Motor neuron (in vitro differentiated cells): ENCODE measurements at places on chromosomes 13 and 19.
A peak's percentile ranks its signal among the peaks of the same experiment; 100 is the strongest.

DNA sequence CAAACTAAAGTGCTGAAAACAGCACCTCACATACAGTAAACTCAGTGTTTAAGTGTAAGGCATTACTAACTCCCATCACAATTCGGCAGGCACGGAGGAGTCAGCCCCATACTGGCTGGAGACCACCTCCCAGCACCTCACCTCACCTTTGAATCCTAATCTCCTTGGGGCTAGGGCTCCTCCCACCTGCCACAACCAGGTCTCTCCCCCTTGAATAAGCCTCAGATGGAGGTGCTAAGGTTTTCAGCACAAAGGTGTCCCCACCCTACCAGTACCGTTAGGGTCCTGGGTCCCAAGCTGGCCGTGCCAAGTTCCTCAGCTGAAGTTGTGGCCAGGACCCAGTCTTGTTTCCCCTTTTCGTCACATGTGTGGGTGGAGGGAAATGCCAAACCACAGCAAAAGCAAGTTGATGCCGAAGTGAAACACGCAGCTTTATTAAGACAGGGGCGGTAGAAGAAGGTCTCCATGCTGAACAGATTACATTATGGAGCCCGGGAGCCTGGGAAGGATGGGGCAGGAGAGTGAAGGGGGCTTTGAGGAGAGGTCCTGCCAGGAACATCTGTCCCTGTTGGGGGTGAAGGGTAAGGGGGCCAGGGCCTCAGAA, at the start of gene IGFLR1:
Gene IGFLR1, minus strand, starts transcription at position 332 of the 604 bp plus-strand sequence. CDS start 1,272 bp downstream, outside the sequence.
- no peak for ATAC-seq

DNA sequence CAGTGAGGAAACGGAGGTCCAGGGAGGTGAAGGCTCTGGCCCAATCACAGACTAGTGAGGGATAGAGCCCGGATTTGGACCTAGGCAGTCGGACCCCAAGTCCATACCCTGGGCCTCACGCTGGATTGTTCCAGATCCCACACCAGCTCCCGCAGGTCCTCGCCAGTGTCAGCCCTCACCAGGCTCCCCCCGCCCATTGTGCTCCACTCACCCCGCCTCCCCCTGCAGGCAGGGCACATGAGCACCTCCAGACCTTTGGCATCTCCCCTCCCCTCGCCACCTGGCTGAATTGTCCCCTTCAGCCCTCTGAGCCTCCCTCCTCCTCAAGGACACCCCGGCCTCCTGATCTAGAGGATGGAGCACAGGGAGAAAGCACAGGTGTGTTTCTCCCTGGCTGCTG, 152.4 kb downstream of the KATNAL1 start:
- ATAC-seq: no peak

DNA sequence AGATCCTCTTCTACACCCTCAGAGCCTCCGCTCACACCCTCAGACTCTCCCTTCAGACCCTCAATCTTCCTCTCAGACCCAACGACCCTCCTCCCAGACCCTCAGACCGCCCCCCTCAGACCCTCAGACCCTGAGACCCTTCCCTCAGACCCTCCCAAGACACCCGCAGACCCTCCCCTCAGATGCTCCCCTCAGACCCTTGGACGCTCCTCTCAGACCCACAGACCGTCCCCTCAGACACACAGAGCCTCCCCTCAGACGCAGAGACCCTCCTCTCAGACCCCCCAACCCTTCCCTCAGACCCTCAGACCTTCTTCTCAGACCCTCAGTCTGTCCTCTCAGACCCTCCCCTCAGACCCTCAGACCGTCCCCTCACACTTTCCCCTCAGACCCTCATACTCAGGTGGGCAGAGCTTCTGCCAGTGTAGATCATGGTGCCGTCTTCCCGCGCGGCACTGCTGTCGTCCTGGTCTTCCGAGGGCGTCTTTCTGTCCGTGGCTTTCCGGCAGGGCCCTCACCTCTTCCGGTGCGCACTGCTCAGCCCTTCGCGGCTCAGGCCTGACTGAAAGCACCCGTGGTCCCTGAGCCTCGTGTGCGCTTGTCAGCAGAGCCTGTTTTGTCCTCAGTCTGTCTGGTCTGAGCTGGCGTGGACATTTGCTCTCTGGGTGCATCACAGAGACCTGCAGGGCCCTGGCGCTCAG, 18.9 kb upstream of the TFDP1 start:
- ATAC-seq: no peak

- no peak for ATAC-seq
These were observed 8.1 kb downstream of the PRPF31 start for GRCh38 chr19:54123682-54124081.

DNA sequence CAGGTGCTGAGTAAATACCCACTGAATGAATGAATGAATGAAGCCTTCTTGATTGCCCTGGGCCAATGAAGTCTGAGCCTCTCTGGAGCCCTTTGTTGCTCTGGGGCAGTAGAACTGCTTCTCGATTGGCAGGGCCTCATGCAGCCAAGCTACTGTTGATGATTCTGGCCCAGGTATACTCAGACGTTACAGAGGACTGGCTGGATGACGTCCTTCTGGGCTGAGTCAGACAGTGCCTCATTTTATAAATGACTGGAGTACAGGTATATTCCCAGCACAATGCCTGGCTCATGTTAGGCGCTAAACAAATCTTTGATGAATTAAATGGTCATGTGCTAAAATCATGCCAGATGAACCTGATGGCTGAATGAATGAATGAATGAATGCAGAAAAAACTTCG, 243.8 kb upstream of the MAB21L1 start:
- no peak for ATAC-seq

DNA sequence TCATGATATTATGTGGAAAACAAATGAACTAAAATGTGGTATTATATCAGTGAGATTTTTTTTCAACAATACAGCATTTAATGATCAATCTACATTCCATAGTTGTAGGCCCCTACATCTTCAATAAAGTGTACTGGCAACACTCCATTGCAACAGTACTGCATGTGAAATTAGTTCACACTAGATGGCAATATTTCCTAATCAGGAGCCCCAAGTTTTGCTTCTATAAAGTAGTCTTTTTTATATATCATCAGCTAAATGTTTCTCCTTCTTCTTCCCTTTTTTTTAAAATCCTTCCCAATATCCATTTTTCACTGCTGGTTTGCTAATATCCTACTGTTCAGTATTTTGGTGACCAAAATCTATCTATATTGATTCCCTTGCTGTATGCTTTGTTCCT, 528.3 kb upstream of the ATXN8OS start:
- ATAC-seq: no peak

GRCh38 chr19:16398530-16399249, 73.1 kb downstream of the EPS15L1 start:
- peak; percentile 51 for ATAC-seq

- peak; percentile 56 for ATAC-seq
These were observed 4.6 kb upstream of the ITGBL1 start for GRCh38 chr13:101447852-101448251.

DNA sequence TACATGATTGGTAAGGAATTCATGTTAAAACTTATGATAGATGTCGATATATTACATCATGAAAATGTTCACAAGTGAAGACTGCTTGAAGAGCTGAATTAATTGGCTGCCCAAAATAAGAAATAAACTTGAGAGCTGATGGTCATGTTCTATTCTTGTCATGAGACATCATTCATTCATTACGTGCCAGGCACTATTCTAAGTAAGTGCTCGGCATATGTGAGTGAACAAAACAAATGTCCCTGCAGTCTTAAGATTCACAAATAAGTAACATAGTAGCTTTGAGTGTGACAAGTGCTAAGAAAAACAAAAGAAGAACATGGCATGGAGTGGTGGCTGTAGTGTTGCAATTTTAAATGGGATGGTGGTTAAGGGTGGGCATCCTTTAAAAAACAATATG, 329.3 kb downstream of the SUCLA2 start:
- no peak for ATAC-seq

DNA sequence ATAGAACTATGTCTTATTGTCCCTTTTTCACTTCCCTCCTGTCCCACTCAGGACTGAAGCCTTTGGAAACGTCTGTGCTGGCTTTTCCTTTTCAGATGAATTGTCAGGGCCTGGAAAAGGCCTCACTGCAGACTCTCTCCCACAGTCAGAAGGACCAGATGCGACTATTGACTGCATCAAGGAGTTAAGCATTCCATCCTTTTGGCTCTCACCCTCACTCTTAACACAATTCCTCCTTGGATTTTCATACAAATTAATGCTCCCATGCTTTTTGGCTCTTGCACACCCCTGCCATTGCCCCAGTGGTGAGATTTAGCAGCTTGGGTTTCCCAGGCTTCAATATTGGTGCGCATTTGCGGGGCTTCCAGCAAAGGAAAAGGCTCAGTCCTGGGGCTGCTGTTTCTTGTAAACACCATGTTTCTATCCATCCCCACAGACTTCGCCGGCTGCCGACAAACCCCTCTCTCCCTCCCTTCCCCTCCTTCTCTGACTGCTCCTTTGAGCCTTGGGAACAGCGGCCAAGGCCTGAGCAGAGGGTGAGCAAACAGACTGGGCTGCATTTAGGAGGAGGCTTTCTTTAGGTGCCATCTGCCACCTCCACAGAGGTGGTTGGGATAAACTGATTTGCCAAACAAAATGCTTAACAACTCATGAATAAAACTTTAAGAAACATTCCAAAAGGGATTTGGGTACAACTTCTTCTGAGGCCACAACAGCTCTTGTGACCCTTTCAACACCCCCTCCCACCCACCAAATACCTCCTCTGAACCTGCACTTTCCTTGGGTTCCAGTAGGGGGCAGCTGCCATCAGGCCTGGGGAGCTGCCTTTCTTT, 48.6 kb upstream of the PCDH8 start:
- ATAC-seq: no peak
